HT1080 (cell line): ENCODE measurements at places on chromosomes 4 and X. TPM values are rescaled to one million over a fixed set of nuclear protein-coding genes. Genes with fewer than 3 reads are reported as not detected.

The ANOS1 gene
- total RNA-seq, result 11.2 and 14.6 TPM in 2 replicates

The TRIML1 gene
- total RNA-seq, result not detected in 2 replicates

The PPA2 gene
- 80.1 and 91.6 TPM in 2 replicates for total RNA-seq

The ZNF157 gene
- total RNA-seq, result not detected in 2 replicates

The DCHS2 gene
- total RNA-seq, result not detected in 2 replicates

The HS6ST2 gene
- 0.50 and 0.71 TPM in 2 replicates for total RNA-seq

The DLG3 gene
- total RNA-seq, result 6.7 and 7.4 TPM in 2 replicates

The P2RY8 gene
- 1.1 and 1.3 TPM in 2 replicates for total RNA-seq

The ATP10D gene
- 11.0 and 13.7 TPM in 2 replicates for total RNA-seq

The CLIC2 gene
- total RNA-seq, result 0.16 and 0.60 TPM in 2 replicates

The PDZD4 gene
- 0.13 and 0.16 TPM in 2 replicates for total RNA-seq

The INPP4B gene
- total RNA-seq, result 9.3 and 10.0 TPM in 2 replicates

The NMU gene
- 4.2 TPM in 2 replicates for total RNA-seq

The GLOD5 gene
- not detected in 2 replicates for total RNA-seq

The SLC49A3 gene
- total RNA-seq, result 0.07 TPM in 1 of 2 replicates, not detected in the other

The SFRP2 gene
- total RNA-seq, result not detected in 2 replicates

The POU4F2 gene
- not detected in 2 replicates for total RNA-seq

The GAGE12F gene
- not detected in 2 replicates for total RNA-seq

The VCX3A gene
- total RNA-seq, result 0.27 and 0.72 TPM in 2 replicates

The RBMXL3 gene
- not detected in 2 replicates for total RNA-seq

The ERAS gene
- not detected in 2 replicates for total RNA-seq

The PCDH18 gene
- total RNA-seq, result 1.2 and 1.3 TPM in 2 replicates

The GPR119 gene
- total RNA-seq, result not detected in 2 replicates

The MAGEA10 gene
- not detected in 2 replicates for total RNA-seq

The CDX4 gene
- not detected in 2 replicates for total RNA-seq

The RBM46 gene
- total RNA-seq, result not detected in 2 replicates

The GRID2 gene
- not detected in 2 replicates for total RNA-seq

The CYP2U1 gene
- total RNA-seq, result 6.4 TPM in 2 replicates

The TMSB15A gene
- total RNA-seq, result 2.7 and 2.8 TPM in 2 replicates

The TMEM47 gene
- total RNA-seq, result 1.3 and 2.3 TPM in 2 replicates

The PNPLA4 gene
- 21.0 and 31.0 TPM in 2 replicates for total RNA-seq

The PLA2G12A gene
- 34.7 and 50.5 TPM in 2 replicates for total RNA-seq

The CXorf65 gene
- not detected in 2 replicates for total RNA-seq

The OPHN1 gene
- 4.9 and 7.4 TPM in 2 replicates for total RNA-seq

The C4orf36 gene
- 0.13 and 2.6 TPM in 2 replicates for total RNA-seq

The BMX gene
- total RNA-seq, result 0.34 TPM in 1 of 2 replicates, not detected in the other

The SULT1E1 gene
- 0.11 TPM in 1 of 2 replicates, not detected in the other for total RNA-seq

The NPY2R gene
- not detected in 2 replicates for total RNA-seq

The GAGE2A gene
- 5.9 and 15.7 TPM in 2 replicates for total RNA-seq

The NEXMIF gene
- 0.02 TPM in 1 of 2 replicates, not detected in the other for total RNA-seq

The TXK gene
- total RNA-seq, result 0.06 and 0.07 TPM in 2 replicates

The AP1AR gene
- 26.3 and 27.9 TPM in 2 replicates for total RNA-seq

The ARX gene
- 0.03 and 0.27 TPM in 2 replicates for total RNA-seq
